ENCODE measurements at places on chromosomes 2 and 18.

GRCh38 chr2:31192851-31193392 is 24.4 kb downstream of the CAPN14 start:
- DNase-seq = no peak

- DNase-seq = no peak
Observed at GRCh38 chr2:19847486-19847885, 54.3 kb downstream of the TTC32 start.

- no peak for DNase-seq
Observed at GRCh38 chr18:45482286-45482685, 133.0 kb upstream of the SLC14A2 start.

- DNase-seq = no peak
Observed at GRCh38 chr2:198587240-198587639, 782.8 kb downstream of the PLCL1 start.

GRCh38 chr2:177501186-177501585 is 108.6 kb downstream of the AGPS start:
- DNase-seq = no peak

DNA sequence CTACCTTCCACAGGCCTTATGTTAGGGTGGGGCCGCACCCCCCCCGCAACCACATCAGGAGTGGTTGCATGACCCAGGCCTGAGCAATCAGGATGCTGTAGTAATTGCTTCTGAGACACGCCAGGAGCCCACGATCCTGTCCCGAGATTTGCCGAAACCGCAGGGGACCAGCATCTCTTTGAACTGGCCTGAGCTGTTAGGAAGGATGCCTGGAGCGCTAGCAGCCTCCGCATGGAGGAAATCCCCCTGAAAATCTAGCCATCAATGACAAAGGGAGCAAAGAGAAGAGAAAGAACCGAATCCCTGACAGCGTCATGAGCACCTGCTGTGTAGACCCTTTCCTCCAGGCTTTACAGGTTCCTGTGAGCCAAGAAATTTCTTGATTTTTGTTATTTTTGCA is 8.7 kb upstream of the TEX44 start:
- DNase-seq = no peak

- DNase-seq = no peak
Observed at GRCh38 chr18:47461977-47462376, 210.5 kb upstream of the SKOR2 start.

DNA sequence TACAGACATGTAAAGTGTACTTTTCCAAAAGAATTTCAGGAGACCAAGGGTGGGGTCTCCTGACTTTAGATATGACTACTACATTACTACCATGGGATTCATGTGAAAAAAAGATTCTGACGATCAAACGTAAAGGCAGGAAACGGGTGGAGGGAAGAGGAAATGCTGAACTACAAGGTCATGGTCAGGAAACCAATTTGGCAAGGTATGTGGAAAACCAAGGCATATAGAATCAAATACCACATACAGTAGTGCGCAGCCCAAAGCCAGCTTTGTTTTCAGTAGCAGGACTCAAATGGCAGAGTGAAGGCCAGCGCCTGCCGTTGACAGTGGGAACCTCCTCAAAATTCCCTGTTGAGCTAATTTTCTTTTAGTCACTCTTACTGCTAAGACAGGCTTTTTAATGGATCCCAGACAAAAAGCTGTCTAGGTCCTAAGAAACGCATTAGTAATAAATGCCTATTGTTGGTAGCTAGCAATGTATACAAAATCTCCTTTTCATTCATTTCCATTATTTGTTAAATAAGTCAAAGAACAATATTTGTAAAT is 57.6 kb upstream of the SERTAD2 start:
- no peak for DNase-seq

DNA sequence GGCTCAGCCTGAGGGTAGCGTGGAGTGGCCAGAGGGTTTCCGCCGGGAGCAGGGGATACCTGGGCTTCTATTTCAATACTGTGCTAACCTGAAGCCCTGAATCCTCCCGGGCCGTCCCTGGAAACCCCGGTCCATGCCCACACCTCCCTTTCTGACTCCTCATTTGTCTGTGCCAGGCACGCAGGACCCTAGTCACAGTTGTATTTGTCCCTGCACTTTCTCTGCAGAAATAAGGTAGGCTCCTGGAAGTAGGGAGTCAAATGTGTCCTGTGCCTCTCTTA is 418.8 kb upstream of the HS6ST1 start:
- DNase-seq = no peak

- no peak for DNase-seq
Observed at GRCh38 chr2:127089478-127090235, 17.3 kb downstream of the BIN1 start.

GRCh38 chr2:213036836-213037235 is 114.6 kb downstream of the IKZF2 start:
- DNase-seq = no peak

DNA sequence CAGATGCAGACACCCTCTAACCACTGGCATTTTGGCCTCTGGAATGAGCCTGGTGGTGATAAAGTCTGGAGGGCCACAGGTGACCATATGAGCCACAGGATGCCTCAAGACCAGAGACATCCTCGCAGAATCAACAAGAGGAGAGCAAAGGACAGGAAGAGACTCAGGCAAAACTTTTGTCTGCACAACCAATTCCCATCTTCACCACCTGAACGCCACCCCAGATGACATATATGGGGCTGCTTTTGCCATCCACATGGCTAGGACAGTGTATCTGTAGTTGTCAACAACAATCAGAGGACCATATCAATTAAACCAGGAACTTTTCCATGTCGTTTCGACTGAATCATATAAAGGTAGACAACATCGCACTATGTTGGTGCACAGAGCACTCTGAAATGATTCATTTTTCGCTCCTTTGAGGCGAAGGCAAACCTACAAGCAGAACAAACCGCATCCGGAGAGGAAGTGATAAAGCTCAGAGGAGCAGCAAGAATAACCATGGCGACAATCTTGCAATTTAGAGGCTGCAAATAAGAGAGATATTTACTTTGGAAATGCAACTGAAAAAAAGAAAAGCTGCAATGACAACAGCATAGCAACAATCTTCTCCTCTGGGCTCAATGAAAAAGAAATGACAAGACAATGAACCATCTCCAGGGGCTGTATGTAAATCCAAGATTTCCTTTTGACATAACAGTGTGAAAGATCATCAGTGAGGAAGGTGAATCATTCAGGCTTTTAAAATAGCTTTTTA is 204.5 kb downstream of the ARL4C start:
- DNase-seq = peak; percentile 44

DNA sequence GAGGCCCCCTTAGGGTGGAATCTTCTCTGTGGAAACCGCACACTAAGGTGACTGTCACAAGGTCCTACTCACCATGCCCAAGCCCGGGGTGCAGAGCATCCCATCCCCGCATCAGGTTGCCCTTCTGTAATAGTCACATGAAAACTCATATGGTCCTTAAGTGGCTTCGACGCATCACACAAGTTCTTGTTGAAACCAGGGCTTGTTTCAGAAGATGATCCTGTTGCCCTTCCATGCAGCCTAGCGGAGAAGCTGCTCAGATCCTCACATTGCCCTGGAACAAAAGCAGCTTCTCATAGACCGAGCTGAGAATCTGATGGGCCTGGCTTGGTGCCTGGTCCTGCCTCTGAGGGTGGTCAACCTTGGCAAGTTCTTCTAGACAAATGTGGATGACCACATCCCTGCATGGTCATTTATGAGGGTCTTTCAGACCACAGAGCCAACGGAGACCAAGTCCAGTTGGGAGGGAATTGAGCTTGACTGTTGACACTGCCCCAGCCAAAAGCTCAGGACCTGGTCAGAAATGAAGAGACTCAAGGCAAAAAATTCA is 54.1 kb downstream of the PDCL3 start:
- no peak for DNase-seq

DNA sequence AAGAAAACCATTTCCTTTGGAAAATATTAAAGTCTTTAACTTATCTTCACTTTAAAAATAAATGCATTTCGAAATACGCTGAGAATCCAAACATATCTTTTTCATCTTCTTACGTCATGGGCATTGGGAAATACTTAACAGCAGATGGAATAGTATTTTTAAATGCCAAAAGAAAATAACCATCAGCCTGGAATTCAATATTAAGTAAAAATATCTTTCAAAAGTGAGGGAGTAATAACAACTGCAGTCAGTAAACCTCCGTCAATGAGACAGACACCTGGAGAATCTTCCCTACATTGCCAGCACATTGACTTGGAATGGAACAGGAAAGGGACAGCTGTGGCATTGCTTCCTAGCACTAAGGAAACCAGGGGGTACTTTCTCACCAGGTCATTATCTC is 290.4 kb upstream of the TNP1 start:
- DNase-seq = no peak

- no peak for DNase-seq
Observed at GRCh38 chr18:79874553-79875530, 76.6 kb downstream of the SLC66A2 start.

DNA sequence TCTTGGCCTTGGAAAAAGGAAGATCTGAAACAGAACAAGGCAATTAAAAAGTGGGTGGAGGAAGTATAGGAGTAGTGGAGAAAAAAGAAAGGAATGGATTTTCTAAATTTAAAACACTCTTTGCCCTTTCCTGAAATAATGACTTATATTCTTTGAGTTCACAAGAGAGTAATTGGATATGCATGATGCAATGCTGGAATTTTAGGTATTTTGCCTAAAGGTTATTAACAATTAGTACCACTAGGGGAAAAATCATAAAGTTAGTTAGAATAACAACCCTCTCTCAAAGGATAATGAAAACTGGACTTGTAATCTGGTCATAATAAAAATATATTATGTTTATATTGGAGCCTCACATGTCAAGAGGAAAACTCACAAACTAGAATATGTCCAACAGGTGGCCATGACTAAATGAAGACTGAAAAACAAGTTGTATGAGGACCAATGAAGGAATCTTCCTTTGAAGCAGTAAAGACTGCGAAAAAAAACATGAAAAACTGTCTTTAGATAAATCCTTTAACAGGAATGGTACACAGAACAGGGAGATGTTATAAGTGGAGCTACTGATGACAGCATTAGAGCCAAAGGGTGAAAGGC is 281.8 kb downstream of the NCKAP5 start:
- no peak for DNase-seq

DNA sequence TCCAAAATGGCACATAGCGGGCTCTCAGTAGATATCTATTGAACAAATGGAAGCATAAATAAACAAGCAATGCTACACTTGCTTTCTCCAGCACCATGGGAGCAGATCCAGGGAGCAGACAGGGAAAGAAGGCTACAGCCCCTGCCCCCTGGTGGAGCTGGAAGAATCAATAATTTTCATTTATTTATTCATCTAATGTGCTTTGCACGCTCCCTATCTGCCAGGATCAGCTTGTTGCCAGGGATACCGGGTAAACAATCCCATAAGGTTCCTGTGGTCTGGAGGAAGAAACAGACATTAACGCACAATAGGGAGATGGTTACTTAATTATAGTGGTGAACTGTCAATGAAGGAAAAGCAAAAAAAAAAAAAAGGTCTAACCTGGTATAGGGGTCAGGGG is 40.1 kb upstream of the CLASP1 start:
- DNase-seq = no peak

DNA sequence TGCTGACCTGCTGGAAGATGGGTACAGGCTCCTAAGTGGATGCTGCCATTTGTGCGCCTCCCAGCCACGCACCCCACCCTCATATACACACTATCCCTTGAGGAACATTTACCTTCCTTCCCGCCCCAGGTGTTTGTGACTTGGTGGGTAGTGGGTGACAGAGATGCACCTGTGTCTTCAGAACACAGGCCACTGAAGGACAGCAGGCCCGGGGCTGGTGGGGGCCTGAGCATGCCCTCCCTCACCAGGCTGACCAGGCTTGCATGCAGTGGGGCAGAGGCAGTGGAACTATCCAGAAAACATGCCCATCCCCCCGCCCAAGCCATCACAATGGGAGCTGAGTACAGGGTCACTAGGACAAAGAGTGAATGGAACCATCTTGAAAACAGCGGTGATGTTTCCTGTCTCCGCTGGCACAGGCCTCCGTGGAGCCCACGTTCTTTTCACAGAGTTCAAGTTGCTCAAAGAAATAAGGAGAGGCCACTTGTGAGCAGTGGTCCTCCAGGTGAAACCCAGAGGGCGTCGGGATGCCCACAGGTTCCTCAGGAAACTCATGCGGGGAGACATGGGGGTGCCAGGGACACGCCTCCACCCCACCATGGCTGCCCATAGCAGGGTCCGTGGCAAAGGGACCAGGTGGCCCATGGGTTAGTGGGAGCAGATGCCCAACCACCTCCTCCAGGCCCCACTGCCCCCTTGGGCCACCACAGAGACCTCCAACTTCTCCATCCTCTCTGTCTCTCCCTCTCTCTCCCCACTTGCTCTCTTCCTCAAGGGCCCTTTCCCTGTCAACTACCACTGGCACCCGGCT is 90.9 kb downstream of the MALT1 start:
- DNase-seq = no peak

GRCh38 chr18:52334896-52335295 is 5.1 kb upstream of the DCC start:
- DNase-seq = no peak
